Breast epithelium (tissue), 4 donors: ENCODE measurements at places on chromosomes 2 and 18. TPM values are rescaled to one million over a fixed set of nuclear protein-coding genes. Genes with fewer than 3 reads are reported as not detected.

DNA sequence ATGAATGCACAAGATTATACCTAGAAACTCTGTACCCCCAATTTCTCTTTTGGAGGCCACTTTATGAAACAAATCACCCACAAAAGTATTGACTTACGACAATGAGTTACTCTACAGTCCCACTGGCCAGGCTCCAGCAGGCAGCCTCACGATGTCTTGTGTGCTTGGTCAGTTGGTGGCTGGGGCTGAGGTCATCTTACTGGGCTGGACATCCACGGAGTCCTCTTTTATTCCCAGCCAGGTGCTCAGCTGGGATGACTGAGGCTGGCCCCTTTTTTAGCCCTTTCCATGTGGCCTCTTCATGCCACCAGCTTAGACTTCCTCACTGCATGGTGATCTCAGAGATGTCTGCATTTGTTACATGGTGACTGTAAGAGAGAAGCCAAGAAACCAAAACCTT, 8.9 kb upstream of the ID2 start:
- no peaks in the 10 kb centered on the region for H3K36me3 ChIP-seq
- peaks cover 16% of the 10 kb centered on the region for H3K4me1 ChIP-seq
- H3K27me3 ChIP-seq = no peaks in the 10 kb centered on the region
- no peak overlapping the region for H3K27ac ChIP-seq
- DNase-seq = peak; percentile 28

DNA sequence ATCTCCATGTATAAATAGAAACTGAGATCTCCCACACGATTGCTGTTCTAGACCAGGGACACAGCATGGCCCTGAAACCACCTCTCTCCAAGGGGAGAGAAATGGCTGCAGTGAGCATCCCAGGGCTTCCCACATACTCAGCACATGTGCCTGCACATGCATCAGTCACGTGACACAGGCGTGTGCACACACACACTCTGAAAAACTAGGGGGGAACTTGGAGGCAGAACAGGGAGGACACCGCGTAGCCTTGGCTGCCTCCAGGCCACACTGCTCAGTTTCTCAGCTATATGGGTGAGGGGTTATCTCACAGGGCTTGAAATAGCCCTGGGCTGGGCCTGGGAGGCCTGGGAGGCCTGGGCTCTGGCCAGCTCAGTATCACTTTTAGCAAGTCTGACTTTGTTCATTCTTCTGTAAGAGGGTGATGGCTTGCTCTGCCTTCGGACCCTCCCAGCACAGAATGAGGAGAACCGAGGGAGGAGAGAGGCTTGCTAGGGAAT, 66.9 kb downstream of the EMX1 start:
- no peak for DNase-seq
- no peaks in the 10 kb centered on the region for H3K36me3 ChIP-seq
- H3K4me3 ChIP-seq = no peak overlapping the region
- no peaks in the 10 kb centered on the region for H3K27me3 ChIP-seq
- H3K27ac ChIP-seq = no peak overlapping the region

DNA sequence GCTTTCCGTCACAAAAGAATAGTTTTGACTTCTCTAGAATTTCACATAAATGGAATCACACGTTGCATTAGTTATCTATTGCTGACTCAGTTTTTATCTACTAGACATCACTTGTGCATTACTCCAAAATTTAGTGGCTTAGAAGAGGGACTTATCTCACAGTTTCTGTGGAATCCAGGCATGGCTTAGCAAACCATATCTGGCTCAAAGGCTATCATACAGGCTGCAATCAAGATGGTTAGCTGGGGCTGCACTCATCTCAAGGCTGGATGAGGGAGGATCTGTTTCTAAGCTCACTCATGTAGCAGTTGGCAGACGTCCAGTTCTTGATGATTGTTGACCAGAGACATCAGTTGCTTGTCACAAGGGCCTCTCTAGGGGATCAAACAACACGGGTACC, 6.6 kb upstream of the DSC3 start:
- H3K27me3 ChIP-seq = no peaks in the 10 kb centered on the region
- H3K36me3 ChIP-seq = no peaks in the 10 kb centered on the region

DNA sequence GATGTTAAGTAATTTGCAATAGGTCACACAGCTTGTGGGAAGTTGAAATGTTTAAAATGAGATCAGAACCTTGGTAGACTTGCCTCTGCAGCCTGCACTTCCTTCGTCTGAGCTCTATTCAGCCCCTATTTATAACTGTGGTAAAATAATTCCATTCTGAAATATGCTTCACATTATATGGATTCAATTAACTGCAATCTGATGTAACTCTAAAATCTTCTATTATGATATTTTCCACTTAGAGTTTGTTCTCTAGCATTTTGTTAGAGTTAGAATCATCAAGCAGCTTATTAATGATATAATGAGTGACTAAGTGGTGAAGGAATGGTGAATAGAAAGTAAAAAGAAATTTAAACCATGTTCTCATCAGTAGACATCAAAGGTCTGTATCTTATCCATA, 139.6 kb upstream of the ARHGAP28 start:
- H3K27ac ChIP-seq = no peak overlapping the region
- no peaks in the 10 kb centered on the region for H3K27me3 ChIP-seq
- DNase-seq = no peak

GBX2 gene
- not detected for total RNA-seq
